Tibial nerve (tissue), 4 donors: ENCODE measurements at places on chromosomes 13 and 19. TPM values are rescaled to one million over a fixed set of nuclear protein-coding genes. Genes with fewer than 3 reads are reported as not detected.

CYP4F12 gene
- total RNA-seq, result 12.6 TPM

CSNK1A1L gene
- not detected for total RNA-seq

DIRAS1 gene
- total RNA-seq, result not detected

KIR2DL1 gene
- total RNA-seq, result not detected

- no peaks in the 10 kb centered on the region for H3K4me1 ChIP-seq
- H3K27ac ChIP-seq, result no peak overlapping the region
- no peaks in the 10 kb centered on the region for H3K27me3 ChIP-seq
- no peak for DNase-seq
These were observed 176.6 kb upstream of the ARGLU1 start for GRCh38 chr13:106744516-106744915.

GRCh38 chr19:2039089-2039958 is 11.7 kb downstream of the MKNK2 start:
- no peak overlapping the region for H3K4me3 ChIP-seq
- peaks cover 41% of the 10 kb centered on the region for H3K4me1 ChIP-seq
- no peak for DNase-seq
- peak overlapping the region; percentile 99 for H3K27ac ChIP-seq
- no peaks in the 10 kb centered on the region for H3K27me3 ChIP-seq
- H3K36me3 ChIP-seq, result no peaks in the 10 kb centered on the region
